NCI-H2107 (cell line): ENCODE measurements at places on chromosomes 3 and 15.

DNA sequence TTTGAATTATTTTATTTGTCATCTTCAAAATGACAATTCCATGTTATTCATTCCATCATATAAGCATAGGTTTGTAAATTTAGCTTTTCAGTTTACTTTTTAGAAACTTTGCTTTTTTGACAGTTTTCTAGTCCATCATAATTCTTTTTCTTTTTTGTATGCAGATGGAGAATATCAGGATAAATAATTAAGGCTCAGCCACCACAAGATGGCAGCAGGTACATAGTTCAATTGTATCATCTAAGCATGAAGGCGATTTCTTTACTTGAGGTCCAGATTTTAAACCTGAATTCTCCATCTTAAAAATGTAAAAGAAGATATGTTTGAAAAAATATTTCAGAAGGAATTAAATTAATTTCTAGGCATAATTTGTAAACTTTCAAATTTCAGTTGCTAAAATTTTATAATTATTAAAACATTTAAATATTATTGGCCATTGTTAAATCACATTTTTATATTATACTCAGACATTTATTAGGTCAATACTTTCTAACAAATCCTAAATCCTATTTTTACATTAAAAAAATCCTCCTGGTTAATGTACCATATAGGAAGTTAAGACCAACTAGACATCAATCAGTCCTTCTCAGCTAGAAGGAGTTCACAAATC is 15.1 kb downstream of the PLSCR5 start:
- DNase-seq = peak; percentile 49

GRCh38 chr15:42239528-42240182 is 31.6 kb upstream of the VPS39 start:
- no peak for DNase-seq

- no peak for DNase-seq
Measured at GRCh38 chr3:31124373-31124772, 229.9 kb upstream of the GADL1 start.

DNA sequence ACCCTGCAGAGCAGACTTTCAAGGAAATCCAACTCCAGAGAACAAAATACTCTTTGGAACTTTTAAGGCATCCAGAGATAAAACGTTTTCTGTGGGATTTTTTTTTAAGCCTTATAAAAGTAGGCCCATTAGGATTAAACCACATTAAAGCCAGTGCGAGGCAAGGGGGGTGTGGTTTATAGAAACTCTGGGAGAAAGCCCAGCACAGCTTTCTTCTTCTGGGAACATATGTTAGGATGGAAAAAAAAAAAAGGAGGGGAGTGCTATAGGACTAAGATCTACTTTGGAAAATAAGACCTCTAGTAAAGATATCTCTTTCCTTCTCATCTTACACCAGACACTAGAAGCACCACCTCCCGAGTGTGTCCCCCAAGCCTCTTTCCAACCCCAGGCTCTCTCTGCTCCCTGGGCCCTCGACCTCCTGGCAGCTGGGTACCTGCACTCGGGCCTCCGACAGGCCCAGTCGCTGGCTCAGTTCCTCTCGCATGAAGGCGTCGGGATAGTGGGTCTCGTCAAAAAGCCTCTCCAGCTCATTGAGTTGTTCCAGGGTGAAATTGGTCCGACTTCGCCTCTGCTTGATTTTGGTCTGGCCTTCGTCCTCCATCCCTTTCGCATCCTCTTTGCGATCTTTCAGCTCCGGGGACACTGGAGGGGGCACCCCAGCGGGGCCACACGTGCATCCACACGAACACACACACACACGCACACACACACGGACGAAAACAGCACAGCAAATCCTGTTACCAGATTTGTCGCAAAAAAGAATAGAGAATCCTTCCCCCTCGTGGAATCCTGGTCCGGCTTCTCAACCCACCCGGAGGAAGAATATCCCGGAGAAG is 3.8 kb downstream of the SHOX2 start:
- DNase-seq = no peak

- no peak for DNase-seq
Measured at GRCh38 chr3:195880037-195880431, 28.3 kb downstream of the TNK2 start.

GRCh38 chr3:49165771-49166751 is at the start of gene CCDC71:
TSS of gene CCDC71 (minus strand) at chr3:49166331. CDS start at chr3:49164208, 2,123 bp downstream.
- peak; percentile 34 for DNase-seq

DNA sequence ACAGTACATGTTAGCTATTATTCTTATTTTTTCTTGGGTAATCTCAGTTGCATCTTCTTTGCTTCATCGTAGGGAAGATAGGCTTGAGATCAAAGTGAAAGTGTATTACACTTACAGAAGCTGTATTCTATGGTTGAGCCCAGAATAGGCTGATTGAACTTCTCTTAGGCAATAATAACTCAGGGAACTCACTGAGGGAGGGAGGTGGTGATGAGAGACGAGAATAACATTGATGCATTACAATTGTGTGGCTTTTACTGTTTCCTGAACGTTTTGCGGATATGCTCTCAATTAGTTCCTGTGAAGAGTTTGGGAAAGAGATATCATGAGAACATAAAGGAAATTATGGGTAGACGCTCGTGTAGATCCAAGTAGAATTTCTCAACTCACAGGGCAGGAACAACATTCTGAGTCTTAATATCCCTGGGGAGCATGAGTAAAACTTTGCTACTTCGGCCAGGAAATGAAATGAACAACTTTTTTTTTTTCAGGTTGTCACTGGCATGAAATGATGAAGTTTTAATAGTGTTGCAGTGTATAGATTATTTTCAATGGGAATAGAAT is 302.2 kb downstream of the TUSC7 start:
- no peak for DNase-seq

DNA sequence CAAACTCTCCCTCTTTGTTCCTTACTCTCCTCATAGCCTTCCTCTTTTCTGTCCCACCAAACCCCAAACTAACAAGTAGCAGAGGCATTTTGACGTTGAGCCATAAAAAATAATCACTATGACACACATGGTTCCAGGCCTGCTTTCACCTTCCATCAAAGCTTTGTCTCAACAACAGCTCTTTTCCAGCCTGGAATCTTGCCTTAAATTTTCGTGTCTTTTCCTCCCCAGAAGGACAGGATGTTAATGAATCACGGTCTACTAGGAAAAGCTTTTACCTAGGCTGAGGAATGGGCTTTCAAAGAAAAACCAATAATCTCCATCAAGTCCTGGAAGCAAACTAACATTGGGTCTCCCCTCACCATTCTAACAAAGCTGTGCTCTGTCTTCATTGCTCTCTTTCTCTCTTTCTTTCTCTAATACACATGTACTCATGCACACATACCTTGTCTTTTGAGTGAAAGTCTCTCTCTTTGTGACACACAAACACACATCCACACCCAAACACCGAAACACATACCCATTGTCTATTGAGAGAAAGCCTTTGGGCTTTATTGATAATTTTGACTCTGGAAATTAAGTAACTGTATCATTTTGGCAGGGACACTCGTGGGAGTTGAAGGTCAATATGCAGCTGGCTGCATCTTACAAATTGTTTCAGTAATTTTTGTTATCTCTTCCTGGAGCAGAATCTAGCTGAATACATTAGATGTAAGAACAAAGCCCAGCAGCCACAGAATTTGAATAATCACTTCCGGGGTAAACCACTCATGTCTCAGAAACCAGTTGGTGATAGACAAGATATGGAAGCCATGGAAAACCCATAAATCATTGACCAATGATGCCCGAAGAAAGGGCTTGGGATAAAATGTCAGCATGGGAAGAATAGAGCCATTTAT is 107.4 kb upstream of the SLC4A7 start:
- DNase-seq = no peak

DNA sequence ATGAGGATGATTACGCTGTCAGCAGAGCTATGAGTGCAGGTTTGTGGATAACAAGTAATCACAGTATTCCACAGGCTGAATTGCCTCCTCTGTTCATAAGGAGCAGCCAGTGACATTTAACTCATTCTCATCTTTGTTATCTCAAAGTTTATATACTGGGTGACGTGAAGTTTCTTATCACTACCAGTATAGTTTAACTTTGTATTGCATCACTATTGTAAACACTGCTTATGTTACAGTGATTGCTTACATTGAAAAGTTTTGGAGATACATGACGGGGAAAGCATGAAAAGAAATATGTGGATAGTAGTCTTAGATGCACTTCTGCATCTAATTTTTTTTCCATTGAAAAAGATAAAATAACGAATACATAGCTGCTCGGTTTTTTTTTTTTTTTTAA is 429.7 kb downstream of the VGLL3 start:
- no peak for DNase-seq

GRCh38 chr3:127394031-127394430 is 106.2 kb upstream of the PRR20G start:
- no peak for DNase-seq

GRCh38 chr3:148203297-148204010 is 494.2 kb upstream of the AGTR1 start:
- no peak for DNase-seq

GRCh38 chr3:185308126-185308754 is 54.4 kb upstream of the EHHADH start:
- DNase-seq = peak; percentile 21

DNA sequence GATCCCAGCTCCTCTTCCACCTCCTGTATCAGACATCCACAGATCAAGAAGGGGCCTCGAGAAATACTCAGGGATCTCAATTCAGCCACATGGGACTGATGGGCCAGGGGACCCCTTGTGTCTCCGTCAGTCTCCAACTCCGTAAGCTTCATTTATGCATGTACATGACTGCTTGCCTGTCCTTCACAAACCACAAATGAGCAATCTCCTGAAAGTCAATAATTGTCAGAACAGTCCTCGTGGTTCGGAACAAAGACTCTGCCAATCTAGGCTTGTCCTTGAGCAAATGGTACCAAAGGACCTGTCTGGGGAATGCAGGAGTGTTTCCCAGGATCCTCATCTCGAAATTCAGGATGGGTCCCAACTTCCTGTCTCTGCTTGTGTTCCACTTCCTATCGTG is 20.8 kb downstream of the SLC12A8 start:
- no peak for DNase-seq

- peak; percentile 45 for DNase-seq
Measured at GRCh38 chr3:101803173-101803782, 24.3 kb downstream of the NXPE3 start.

DNA sequence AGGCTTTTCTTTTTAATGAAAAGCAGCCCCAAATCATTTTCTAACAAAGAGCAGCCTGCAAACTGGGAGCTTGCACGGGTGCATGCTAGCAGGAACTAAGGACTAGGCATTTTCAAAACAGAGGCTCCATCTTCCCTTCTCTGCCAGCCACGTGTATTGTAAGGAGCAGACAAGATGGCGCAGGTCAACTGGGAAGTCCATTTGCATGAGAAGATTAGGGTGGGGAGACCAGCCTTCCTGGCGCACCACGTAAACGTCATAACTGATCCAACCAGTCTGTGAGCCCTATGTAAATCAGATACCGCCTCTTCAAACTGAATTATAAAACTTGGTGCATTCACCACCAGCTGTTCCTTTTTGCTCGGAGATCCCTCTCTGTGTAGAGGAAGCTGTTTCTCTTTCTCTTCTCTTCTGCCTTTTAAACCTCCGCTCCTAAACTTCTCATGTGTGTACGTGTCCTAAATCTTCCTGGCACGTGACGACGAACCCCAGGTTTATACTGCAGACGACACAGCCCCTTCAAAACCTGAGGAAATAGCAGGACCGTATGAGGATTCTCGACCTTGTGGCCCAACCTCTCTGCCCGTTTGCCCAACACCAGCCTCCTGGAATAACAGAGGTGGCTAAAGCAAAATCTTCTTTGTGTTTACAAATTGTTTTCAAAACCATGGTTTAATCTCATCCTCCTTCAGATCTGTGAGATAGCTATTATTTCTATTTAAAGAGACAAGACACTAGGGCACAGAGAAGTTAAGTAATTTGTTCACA is 26.4 kb upstream of the SLC30A4 start:
- DNase-seq = no peak

GRCh38 chr15:89089316-89090230 is 1.3 kb downstream of the ABHD2 start:
- DNase-seq = no peak

- DNase-seq = peak; percentile 92
Measured at GRCh38 chr3:50298836-50299637, at the start of the genes HYAL3 and NAA80. TSS of gene HYAL3 (minus strand) at chr3:50299405. CDS start at chr3:50295602, 3,803 bp downstream. TSS of gene NAA80 (minus strand) at chr3:50299405. CDS start at chr3:50297463, 1,942 bp downstream.

- DNase-seq = no peak
Measured at GRCh38 chr3:63808633-63809032, 10.5 kb upstream of the C3orf49 start.

- no peak for DNase-seq
Measured at GRCh38 chr3:128490650-128490914, 2.4 kb downstream of the GATA2 start.

- DNase-seq = no peak
Measured at GRCh38 chr3:2250783-2251182, 152.1 kb downstream of the CNTN4 start.

DNA sequence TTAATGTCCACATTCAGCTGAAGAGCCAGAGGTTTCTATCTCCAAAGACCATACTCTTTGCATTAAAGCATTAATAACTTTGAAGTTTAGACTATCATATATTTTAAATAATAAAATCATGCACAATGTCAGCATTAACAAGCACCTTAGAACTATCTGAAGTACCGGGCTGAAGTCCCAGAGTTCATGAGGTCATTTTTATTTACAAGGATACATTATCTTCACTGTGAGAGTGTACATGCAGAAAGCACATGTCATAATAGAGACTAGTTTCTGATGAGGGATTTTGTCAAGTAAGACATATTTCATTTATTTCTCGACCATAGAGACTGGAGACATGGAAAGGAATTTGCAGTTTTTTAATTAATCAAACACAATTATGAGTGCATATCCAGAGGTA is 52.4 kb upstream of the SI start:
- DNase-seq = no peak

DNA sequence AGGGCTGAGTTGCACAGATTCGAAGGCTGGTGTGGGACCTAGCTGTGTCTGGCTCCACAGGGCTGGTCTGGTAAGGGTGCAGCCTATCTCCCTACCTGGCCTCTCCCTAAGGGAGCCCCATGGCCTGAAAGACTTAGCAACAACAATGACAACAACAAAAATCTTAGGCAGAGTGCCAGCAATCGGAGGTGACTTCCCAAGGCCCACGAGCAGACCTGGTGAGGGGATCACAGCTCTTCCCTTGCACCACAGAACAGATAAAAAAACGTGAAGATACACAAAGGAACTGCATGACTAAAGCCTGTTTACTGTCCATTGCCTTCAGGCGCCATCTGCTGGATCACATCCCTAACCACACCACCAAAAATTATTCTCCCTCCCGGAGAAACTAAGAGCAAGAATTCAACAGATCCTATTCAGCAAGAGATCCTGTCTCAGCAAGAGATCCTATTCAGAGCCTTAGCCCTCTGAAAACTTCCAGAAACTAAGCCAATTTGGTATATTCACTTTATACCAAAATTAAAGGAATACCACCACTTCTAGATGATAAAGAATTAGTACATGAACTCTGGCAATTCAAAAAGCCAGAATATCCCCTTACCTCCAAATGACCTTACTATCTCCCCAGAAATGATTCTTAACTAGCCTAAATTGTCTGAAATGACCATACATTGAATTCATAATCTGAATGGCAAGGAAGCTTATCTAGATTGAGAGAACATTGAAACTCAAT is 24.1 kb upstream of the OR5K4 start:
- DNase-seq = peak; percentile 3
